ENCODE measurements at places on chromosomes 13 and 19. TPM values are rescaled to one million over a fixed set of nuclear protein-coding genes. Genes with fewer than 3 reads are reported as not detected.

FOXA3 gene
- polyA plus RNA-seq, result 21.3 TPM

FUT3 gene
- polyA plus RNA-seq, result 1.0 TPM

SLAIN1 gene
- polyA plus RNA-seq, result 9.0 TPM

IGFL3 gene
- not detected for polyA plus RNA-seq

SPACA4 gene
- polyA plus RNA-seq, result 4.2 TPM

VSIG10L gene
- 2.2 TPM for polyA plus RNA-seq

ZFP28 gene
- polyA plus RNA-seq, result 7.9 TPM

C19orf81 gene
- 0.46 TPM for polyA plus RNA-seq

DNA sequence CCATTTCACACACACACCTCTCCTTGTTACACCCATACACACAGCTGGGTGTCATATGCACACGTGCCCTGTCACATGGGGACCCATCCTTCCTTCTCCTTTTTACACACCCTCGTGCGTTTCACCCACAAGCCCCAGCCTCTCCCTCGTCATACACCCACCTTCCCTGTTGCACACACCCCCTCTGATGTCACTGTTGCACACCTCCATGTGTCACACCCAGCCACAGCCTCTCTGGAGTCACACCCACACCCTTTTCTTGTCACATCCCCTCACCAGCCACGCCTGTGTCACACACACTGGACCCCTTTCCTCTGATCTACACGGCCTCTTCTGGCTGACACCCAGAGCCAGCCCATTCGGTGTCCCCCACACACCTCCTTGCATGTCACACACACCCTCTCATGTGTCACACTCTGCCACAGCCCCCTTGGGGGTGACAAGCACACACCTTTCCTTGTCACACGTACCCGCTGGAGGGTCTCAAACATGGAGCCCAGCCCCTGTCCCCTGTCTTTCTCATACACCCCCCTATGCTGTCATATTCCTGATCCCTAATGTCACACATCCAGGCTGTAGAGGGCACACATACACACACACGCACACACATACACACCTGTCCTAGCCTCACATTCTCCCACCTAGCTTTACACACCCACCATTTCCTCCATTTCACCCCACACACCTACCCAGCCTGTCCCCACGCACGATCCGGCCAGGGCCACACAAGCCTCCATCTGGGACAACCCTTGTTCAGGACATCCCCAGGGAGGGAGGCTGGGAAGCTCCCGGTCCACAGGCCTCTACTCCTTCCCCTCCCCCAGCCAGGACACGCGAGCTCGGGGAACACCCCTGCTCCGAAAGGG lies 1.4 kb downstream of the NOVA2 start:
- peak overlapping the region; percentile 28 for H3K4me3 ChIP-seq
- no peak for DNase-seq
- peaks cover 72% of the 10 kb centered on the region for H3K27me3 ChIP-seq
- H3K4me1 ChIP-seq, result peaks cover 2% of the 10 kb centered on the region
- no peaks in the 10 kb centered on the region for H3K36me3 ChIP-seq
- no peak overlapping the region for H3K27ac ChIP-seq

DNA sequence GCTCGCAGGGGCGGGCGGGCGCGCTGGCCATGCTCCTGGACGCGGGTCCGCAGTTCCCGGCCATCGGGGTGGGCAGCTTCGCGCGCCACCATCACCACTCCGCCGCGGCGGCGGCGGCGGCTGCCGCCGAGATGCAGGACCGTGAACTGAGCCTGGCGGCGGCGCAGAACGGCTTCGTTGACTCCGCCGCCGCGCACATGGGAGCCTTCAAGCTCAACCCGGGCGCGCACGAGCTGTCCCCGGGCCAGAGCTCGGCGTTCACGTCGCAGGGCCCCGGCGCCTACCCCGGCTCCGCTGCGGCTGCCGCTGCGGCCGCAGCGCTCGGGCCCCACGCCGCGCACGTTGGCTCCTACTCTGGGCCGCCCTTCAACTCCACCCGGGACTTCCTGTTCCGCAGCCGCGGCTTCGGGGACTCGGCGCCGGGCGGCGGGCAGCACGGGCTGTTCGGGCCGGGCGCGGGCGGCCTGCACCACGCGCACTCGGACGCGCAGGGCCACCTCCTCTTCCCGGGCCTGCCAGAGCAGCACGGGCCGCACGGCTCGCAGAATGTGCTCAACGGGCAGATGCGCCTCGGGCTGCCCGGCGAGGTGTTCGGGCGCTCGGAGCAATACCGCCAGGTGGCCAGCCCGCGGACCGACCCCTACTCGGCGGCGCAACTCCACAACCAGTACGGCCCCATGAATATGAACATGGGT lies 599 bp downstream of the ZIC2 start:
- no peaks in the 10 kb centered on the region for H3K36me3 ChIP-seq
- no peak for DNase-seq

- peaks cover 38% of the 10 kb centered on the region for H3K27me3 ChIP-seq
- H3K4me3 ChIP-seq, result no peak overlapping the region
- peaks cover 81% of the 10 kb centered on the region for H3K4me1 ChIP-seq
- H3K36me3 ChIP-seq, result no peaks in the 10 kb centered on the region
- no peak for DNase-seq
Measured at GRCh38 chr19:13056052-13056660, 46.5 kb downstream of the LYL1 start.

DNA sequence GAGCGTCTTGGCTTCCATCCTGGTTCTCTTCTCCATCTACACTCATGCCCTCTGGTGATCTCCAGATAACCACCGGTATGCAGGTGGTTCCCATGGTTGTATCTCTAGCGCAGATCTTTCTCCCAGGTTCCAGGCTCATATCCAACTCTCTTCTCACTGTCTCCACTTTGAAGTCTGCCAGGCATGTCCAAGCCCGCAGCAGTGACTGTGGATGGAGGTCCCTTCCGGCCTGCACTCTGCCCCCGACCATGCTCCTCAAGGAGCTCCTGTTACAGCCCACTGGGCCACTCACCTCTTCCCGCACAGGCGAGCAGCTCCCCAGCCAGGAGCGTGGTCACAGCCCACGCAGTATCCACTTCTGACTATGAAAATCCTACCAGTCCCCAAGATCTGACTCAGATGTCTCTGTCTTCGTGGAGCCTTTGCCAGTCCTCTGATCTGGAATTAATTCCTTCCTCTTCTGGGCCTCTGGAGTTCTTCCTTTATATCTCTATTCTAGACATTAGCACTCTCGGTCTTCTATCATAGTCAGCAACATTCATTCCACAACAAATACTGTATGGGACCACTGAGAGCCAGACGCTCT lies 100.2 kb downstream of the TEX26 start:
- no peaks in the 10 kb centered on the region for H3K4me1 ChIP-seq
- no peaks in the 10 kb centered on the region for H3K27me3 ChIP-seq
- no peak overlapping the region for H3K4me3 ChIP-seq
- no peak for DNase-seq

- no peaks in the 10 kb centered on the region for H3K36me3 ChIP-seq
- H3K27ac ChIP-seq, result no peak overlapping the region
- no peaks in the 10 kb centered on the region for H3K4me1 ChIP-seq
- no peak for DNase-seq
Measured at GRCh38 chr13:62483774-62484173, 1068.1 kb upstream of the PCDH20 start.

DNA sequence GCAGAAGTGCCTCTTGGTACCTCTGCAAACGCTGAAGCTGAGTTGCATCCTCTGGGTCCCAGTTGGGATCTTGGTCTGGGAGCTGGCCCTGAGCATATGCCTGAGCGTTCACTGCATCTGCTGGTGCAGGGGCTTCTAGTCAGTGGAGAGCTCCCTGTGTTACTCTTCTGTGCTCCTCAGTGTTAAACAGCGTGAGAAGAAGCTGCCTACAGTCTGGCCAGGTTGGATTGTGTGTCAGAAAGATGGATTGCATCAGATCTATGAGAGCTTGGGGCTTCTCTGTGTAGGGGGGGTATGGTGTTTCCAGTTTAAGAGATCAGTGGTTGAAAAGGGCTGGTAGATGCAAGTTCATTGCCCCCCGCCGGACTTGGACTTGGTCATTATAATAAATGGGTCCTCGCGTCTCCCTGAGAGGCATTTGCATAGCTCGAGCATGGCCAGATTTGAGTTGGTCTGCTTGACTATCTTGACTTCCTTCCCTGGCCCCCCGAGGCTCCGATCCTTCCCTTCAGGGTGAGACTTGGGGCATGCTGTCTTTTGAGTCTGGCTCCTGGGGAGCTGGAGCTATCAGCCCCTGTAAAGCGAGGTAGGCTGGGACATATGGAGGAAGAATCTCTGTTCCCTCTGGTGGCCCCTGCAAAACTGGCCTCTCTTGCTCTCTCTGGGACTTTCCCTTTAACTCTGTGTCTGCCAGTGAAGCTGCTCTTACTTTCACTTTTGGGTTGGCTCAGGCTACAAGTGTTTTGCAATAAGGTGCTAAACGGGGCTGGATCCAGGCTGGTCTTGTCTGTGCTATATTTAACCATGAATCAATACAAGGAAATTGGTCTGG lies 52.9 kb downstream of the OR10H4 start:
- no peaks in the 10 kb centered on the region for H3K36me3 ChIP-seq
- no peak overlapping the region for H3K4me3 ChIP-seq
- no peak overlapping the region for H3K27ac ChIP-seq
- peak; percentile 60 for DNase-seq
- H3K27me3 ChIP-seq, result no peaks in the 10 kb centered on the region

DNA sequence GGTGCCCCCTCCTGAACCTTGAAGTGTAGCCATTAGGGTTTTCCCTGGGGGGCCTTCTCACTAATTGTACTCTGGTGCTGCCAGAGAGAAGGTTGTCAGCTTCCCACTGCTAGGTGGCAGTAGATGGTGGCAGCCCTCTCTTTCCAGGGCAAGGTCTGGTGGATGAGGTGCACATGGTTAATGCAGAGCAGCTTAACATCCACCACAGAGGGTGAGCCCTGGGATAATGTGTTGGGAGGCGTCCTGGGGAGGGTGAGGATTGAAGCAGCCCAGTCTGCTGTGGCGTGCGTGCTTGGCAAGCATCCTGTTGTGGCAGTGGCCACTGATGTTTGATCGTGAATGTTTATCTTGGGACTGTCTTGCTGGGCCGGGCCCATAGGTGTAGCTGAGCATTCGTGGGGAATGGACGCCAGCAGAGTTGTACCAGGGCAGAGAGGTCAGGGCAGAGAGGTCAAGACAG lies 5.8 kb downstream of the EGLN2 start:
- H3K27ac ChIP-seq, result peak overlapping the region; percentile 6
- H3K4me3 ChIP-seq, result no peak overlapping the region
- H3K27me3 ChIP-seq, result no peaks in the 10 kb centered on the region
- DNase-seq, result no peak
- H3K36me3 ChIP-seq, result peaks cover 78% of the 10 kb centered on the region

- no peaks in the 10 kb centered on the region for H3K27me3 ChIP-seq
- no peaks in the 10 kb centered on the region for H3K4me1 ChIP-seq
- no peak for DNase-seq
- no peak overlapping the region for H3K4me3 ChIP-seq
- H3K36me3 ChIP-seq, result no peaks in the 10 kb centered on the region
- no peak overlapping the region for H3K27ac ChIP-seq
Measured at GRCh38 chr19:35350591-35350990, 2.9 kb downstream of the FFAR1 start.

GRCh38 chr13:112112534-112113276 lies 45.8 kb downstream of the SOX1 start:
- no peak for DNase-seq
- peaks cover 60% of the 10 kb centered on the region for H3K27me3 ChIP-seq
- peaks cover 12% of the 10 kb centered on the region for H3K4me1 ChIP-seq
- no peak overlapping the region for H3K27ac ChIP-seq
- H3K36me3 ChIP-seq, result no peaks in the 10 kb centered on the region

DNA sequence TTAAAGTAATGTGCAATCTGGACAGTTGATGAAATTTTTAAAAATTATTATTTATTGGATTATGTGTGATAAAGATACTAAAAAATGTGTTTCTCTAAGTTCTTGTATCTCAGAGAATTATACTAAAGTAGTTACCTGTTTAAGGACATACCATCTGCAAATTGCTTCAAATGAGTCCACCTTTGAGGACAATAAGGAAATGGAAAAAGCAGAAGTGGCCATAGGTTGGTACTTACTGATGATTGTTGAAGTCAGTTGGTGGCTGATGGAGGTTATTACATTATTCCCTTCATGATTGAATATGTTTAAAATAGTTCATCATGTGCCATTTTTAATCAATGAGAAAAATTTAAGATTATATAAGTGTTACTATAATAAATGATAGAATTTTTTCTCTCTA lies 367.0 kb downstream of the MYO16 start:
- no peak for DNase-seq
- no peaks in the 10 kb centered on the region for H3K27me3 ChIP-seq
- no peaks in the 10 kb centered on the region for H3K4me1 ChIP-seq
- H3K36me3 ChIP-seq, result no peaks in the 10 kb centered on the region
- H3K4me3 ChIP-seq, result no peak overlapping the region
- H3K27ac ChIP-seq, result no peak overlapping the region

GRCh38 chr19:46571495-46571894 lies 29.6 kb upstream of the CALM3 start:
- H3K4me1 ChIP-seq, result no peaks in the 10 kb centered on the region
- no peak overlapping the region for H3K4me3 ChIP-seq
- no peak overlapping the region for H3K27ac ChIP-seq
- H3K36me3 ChIP-seq, result no peaks in the 10 kb centered on the region

DNA sequence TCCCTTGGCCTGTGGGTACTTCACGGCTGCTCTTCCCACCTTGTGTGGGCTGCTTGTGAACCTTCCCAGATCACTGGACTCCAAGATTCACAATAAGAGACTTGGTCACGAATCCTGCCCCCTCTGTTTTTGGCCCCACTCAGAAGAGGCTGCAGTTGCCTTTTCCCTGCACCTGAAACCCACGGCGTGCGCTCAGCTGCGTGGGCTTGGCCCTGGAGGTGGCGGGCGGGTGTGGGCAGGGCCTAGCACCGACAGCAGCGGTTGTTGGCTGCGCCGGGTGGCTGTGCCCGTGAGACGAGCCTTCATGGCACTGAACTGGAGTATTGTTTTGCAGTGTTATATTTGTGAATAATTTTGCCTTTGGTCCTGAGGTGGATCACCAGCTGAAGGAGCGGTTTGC lies 33.8 kb downstream of the PLEKHJ1 start:
- no peaks in the 10 kb centered on the region for H3K27me3 ChIP-seq
- DNase-seq, result no peak
- peaks cover 10% of the 10 kb centered on the region for H3K4me1 ChIP-seq

DNA sequence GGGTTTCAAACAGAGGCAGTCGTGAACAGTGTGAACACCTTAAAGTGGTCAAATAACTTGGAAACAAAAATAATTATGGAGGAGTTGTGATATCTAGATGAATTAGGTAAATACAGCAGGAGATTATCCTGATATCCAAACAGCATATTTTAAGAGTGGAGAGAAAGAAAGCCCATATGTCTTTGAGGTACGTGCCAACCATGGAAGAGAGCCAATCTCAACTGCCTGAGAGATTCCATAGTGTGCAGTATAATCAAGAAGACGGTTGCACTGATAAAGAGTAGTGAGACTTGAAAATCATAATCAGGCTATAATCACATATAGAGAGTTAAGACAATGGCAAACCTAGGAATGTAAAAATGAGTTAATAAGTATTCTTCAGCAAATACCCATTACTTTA lies 472.8 kb upstream of the SLITRK5 start:
- no peaks in the 10 kb centered on the region for H3K27me3 ChIP-seq
- no peak overlapping the region for H3K4me3 ChIP-seq
- no peaks in the 10 kb centered on the region for H3K4me1 ChIP-seq
- no peaks in the 10 kb centered on the region for H3K36me3 ChIP-seq
- DNase-seq, result no peak

GRCh38 chr13:83151308-83151660 lies 731.0 kb downstream of the SLITRK1 start:
- H3K36me3 ChIP-seq, result no peaks in the 10 kb centered on the region
- no peaks in the 10 kb centered on the region for H3K4me1 ChIP-seq
- no peaks in the 10 kb centered on the region for H3K27me3 ChIP-seq
- H3K4me3 ChIP-seq, result no peak overlapping the region

GRCh38 chr13:72726726-72727416 lies 558 bp downstream of the MZT1 start:
- H3K27me3 ChIP-seq, result no peaks in the 10 kb centered on the region
- H3K36me3 ChIP-seq, result no peaks in the 10 kb centered on the region
- no peak for DNase-seq
- H3K4me3 ChIP-seq, result peak overlapping the region; percentile 90
- H3K4me1 ChIP-seq, result no peaks in the 10 kb centered on the region
